ENCODE measurements at places on chromosomes 1 and 21.

- no peak for DNase-seq
Measured at GRCh38 chr1:202938287-202938925, 11.4 kb upstream of the KLHL12 start.

GRCh38 chr1:58726581-58726980 lies 26.7 kb upstream of the MYSM1 start:
- no peak for DNase-seq

- no peak for DNase-seq
Measured at GRCh38 chr1:97824624-97825023, 96.2 kb downstream of the DPYD start.

DNA sequence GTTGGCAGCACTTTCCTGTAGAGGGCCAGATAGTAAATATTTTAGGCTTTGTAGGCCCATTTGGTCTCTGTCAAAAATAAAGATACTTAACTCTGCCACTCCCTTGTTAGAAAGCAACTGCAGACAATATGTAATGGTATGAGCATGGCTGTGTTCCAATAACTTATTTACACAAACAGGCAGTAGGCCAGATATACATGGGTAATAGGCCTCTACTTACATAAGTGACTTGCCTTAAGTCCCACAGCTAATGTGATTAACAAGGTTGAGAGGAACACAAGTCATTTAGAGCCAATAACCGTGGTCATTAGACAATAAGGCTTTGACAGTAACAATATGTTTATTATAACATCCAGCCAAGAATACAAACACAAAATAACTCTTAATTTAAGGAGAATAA lies 17.4 kb downstream of the CCT8 start:
- no peak for DNase-seq

DNA sequence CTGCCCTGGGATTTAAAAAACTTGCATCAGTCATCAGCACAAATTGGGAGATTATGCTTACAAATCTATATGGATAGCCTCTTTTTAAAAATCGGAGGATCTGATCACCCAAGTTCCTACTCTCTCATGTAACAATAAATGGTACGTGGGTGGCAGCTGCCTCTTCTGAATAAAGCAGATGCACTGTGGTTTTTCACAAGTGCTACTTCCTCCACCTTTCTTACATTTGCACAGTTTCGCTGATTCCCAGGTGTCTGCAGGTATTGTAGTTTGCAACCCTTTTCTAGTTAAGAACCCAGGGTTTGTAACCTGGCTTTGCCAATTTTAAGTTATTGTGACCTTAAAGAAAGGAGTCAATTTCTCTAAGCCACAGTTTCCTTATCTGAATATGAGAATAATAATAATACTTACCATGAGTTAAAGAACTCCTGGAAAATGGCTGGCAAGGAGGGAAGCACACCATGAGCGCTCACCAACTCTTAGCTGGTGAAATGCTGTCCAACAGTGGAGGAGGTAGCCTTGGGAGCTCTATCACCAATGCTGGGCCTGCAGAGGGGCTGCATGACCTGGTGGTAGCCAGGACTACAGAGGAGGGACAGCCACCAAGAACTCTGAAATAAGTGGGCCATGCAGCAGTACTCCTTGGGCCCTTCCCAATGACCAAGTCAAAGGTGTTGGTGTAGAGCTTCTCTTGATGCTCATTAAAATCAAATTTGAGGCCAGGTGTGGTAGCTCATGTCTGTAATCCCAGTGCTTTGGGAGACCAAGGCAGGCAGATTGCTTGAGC lies 30.2 kb upstream of the KCNA2 start:
- DNase-seq: no peak

- DNase-seq: no peak
Measured at GRCh38 chr1:43786960-43787359, 79.6 kb downstream of the ST3GAL3 start.

DNA sequence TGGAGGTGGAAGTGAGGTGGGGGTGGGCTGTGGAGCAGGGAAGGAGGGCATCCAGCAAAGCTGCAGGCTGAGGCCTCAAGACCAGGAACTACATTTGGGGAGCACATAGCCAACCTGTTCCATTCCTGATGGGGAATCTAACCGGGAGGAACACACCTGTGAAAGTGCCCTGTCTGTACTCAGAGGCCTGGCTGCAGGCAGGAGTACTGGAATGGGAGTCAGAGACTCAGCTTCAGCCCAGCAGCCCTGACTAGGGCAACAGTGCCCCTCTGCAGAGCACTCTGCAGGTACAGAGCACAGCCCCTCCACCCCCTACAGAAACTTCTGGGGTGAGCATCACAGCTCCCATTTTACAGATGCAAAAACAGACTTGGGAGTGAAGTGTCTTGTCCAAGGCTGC lies 126.4 kb downstream of the DMRTB1 start:
- no peak for DNase-seq

- no peak for DNase-seq
Measured at GRCh38 chr1:31479811-31480210, 66.8 kb downstream of the SERINC2 start.

DNA sequence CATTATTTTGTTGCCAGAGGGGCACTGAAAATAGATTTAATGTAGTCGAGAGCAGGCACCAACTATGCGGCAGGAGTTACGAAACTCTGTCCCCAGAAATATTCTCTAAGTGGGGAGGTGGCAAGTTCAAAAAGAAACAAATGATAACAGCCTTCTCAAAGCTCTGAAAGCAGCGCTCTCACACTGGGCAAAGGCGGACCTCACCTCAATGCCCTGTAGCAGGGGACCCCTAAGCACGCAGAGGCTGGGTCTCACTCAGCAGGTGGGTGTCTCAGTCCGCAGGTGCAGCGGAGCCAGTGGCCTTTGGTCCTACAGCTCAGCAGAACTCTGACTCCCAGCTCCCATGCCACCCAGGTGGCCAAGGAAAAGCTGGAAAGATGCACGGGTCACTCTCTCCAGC lies 21.8 kb upstream of the TMPRSS2 start:
- DNase-seq: no peak

DNA sequence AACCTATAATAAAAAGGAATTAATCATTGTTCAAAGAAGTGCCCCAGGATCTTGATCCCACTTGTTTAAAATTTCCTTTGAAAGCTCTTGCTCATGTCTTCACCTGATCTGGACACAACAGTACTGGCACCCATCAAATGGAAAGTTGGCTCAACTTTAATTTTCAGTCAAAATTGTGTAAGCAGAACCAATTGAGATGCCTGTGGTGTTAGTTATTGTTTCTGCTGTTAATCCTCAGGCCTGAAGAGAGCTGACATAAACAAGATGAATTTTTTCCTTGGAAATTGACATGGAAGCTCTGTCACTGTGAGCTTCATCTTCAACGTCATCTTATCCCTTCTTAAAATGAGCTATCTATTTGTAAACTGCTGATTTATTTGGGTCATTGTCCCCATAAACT lies 88.3 kb upstream of the TNFSF4 start:
- DNase-seq: no peak

- no peak for DNase-seq
Measured at GRCh38 chr21:21624674-21625073, 626.5 kb downstream of the NCAM2 start.

- no peak for DNase-seq
Measured at GRCh38 chr1:37793773-37794371, at the start of gene MANEAL. TSS of gene MANEAL (plus strand) at chr1:37793847. CDS start at chr1:37794183, 336 bp downstream.

- DNase-seq: no peak
Measured at GRCh38 chr1:117114877-117115276, 6.7 kb downstream of the TRIM45 start.

GRCh38 chr1:4476394-4476793 lies 178.0 kb upstream of the AJAP1 start:
- no peak for DNase-seq

DNA sequence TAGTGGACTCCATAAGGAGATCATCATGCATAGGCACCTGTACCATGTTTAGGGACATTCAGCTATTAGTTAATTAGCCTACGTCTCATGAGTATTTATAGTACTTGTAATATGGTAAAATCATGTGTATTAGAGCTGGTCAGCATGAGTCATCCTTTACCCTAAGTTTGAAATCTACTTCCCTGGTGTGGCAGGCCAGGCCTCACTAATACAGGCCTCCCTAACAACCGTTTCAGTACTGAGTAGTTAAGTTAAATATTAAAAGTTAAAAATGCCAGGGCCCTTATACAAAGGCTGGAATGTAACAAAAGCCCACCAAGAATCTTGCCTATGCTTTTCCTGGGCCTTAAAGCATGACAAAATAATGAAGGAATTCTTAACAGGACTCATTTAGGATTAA lies 356.3 kb upstream of the DPYD start:
- DNase-seq: no peak

DNA sequence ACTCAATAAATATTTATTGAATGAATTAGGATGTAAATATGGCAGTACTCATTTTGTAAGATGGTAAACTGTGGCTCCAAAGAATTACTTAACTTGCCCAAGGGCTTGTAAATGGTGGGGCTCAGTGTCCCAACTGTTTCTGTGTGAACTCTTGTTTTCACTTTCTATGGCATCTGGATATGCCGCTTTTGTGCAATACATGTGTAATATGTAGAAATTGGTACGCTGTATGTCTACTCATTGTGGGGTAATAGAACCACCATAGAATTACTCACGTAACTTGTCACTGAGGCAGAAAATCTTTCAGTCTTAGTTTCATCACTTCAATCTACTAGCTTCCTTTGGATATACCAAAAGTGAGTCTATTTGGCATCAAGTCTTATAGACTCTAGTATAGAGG lies 977 bp downstream of the PRPF3 start:
- no peak for DNase-seq

DNA sequence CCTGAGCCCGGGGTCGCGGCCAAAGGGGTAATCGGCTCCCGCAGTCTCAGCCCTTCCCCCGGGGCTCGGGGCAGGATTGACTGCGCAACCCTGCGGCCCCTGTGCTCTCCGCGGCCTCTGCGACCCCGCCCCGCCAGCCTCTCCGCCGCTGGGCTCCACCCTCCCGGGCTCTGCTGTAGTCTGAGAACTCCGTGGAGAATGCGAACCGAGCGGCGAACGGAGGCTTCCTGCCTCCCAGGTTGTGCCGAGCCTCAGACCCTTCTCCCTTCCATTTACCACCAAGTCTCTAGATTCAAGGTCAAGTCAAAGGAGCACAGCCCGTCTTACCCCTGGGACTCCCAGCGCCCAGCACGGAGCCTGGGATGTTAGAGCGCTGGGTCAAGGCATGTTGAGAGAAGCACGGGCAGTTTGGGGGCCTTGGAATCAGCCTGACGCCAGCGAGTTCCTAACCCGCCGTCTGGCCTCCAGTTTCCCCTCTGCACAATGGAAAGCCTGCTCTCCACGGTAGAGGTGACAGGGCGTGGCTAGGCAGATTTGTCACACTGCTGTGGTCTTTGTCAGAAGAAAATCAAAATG lies 3.0 kb downstream of the ATP2B4 start:
- DNase-seq: peak; percentile 13

DNA sequence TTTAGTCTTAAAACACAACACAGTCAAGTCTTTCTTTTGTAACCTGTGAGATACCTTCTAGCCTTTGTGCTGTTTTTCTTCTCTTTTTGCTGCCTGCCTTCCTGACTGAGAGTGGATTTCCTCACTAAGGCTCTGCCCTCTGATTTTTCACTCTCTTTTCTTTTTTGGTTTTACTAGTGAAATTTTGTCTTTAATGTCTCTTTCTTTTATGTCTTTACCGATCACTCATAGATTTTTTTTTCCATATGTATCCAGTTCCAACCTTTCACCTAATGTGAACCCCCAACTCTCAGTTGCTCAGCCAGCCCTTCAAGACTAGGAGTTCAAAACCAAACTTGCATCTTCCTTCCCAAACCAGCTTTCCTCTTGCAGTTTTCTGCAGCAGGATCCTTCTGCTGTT lies 6.5 kb downstream of the LGALS8 start:
- DNase-seq: no peak

DNA sequence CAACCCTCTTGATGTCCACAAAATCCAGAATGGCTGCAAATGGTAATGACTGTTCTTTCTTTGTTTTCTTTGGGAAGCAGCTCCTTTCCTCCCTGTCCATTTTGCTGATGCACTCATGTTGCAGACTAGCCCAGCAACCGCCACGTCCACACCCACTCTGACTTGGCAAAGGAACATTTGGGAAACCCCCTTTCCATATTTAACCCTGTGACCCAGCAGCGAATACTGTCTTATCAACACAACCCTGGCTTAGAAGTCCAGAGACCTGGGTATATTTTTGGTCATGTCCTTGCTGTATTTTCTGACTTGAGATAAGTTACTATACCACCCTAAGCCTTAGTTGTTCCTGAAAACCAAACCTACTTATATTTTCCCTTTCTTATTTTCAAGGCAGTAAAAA lies 18.1 kb upstream of the SHE start:
- DNase-seq: no peak

DNA sequence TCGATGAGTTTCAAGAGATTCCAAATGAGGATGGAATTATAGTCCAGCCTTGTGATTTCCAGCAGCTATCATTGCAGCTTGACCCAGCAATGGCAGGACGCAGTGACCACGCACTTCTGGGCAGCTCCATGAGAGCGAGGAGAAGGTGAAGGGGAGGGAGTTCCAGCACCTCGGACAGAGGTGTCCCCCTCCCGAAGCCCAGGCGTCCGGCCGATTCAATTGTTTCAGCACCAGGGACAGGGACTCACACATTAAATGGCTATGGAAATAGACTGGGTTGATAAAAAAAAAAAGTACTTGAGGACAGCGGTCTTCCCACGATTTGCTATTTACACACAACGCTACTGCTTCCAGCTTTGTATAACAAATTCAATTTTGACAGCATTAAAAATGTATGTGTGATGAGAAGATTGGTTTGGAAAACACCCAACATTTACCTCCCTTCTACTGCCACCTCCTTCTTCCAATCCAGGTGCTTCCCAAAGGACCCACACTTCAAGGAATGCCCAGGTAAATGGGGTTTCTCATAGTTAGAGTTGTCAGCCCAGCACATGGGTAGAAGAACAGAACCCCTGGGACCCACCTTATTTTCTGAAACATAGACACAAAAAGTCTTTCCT lies 71.8 kb downstream of the DISP3 start:
- DNase-seq: no peak

DNA sequence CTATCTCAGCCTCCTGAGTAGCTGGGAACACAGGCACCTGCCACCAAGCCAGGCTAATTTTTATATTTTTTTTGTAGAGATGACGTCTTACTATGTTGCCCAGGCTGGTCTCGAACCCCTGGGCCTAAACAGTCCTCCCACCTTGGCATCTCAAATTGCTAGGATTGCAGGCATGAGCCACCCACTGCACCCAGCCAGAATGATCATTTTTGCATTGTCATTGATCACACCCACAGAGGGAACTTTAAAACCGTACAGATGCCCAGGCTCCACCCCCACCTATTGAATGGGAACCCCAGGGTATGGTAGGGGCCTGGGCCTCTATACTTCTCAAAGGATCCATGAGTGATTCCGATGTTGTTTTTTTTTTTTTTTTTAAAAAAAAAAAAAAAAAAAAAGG lies 36.7 kb downstream of the ETNK2 start:
- DNase-seq: no peak
